ENCODE measurements at places on chromosomes 2 and 18. TPM values are rescaled to one million over a fixed set of nuclear protein-coding genes. Genes with fewer than 3 reads are reported as not detected.

Gene AMER3
- not detected for total RNA-seq

Gene OSR1
- not detected for total RNA-seq

Gene PTH2R
- total RNA-seq, result 0.08 TPM

Gene INSIG2
- 35.3 TPM for total RNA-seq

Gene POMC
- 6.3 TPM for total RNA-seq

Gene HES6
- total RNA-seq, result 3.5 TPM

Gene MAP2
- total RNA-seq, result 0.21 TPM

Gene CCDC68
- total RNA-seq, result not detected

Gene ARHGAP15
- 45.2 TPM for total RNA-seq

Gene DNAJC5G
- not detected for total RNA-seq

- DNase-seq, result no peak
- H3K36me3 ChIP-seq, result no peaks in the 10 kb centered on the region
- H3K4me1 ChIP-seq, result no peaks in the 10 kb centered on the region
- H3K27ac ChIP-seq, result no peak overlapping the region
These were observed 68.4 kb downstream of the NXPH2 start for GRCh38 chr2:138711812-138712211.

DNA sequence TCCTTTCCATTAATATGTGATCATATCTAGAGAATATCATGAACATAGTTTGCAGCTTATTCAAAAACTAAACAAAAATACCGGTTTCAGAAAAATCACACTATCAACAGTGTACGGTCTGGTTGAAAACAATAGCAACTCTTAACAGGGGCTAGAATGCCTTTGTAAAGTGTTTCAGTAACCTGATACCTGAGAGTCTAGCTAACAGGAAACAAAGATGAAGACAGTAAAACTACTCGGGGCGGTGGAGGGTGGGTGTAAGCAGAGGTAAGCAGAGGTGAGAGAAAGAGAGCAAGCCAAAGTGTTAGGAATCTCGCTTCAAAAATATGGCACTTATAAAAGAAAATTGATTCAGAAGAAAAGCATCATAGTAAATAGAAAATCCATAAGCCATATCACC lies 109.0 kb upstream of the RGPD4 start:
- H3K36me3 ChIP-seq, result no peaks in the 10 kb centered on the region
- H3K4me1 ChIP-seq, result peaks cover 2% of the 10 kb centered on the region
- DNase-seq, result no peak
- no peak overlapping the region for H3K27ac ChIP-seq
- no peak overlapping the region for H3K4me3 ChIP-seq

DNA sequence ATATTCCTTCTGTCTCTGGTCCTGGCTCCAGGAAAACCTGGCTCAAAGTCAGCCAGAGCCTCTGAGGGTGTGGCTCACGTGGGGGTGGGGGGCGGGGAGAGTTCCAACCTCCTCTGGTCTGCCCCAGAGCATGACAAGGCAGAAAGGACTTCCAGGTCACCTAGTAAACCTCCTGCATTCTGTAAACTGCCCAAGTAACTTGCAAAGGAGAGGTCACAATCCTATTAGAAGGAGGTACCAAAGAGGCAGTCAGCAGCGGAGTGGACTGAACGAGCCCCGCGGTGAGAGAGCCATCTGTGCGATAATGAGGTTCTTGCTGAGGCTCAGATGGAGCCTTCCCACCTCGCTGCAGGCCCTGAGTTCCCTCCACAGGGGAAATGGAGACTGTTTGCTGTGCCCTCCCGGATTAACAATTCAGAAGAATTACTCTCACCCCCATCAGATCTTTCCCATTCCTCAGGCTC lies 58.9 kb upstream of the GATA6 start:
- H3K4me3 ChIP-seq, result no peak overlapping the region
- no peaks in the 10 kb centered on the region for H3K4me1 ChIP-seq
- no peak overlapping the region for H3K27ac ChIP-seq

DNA sequence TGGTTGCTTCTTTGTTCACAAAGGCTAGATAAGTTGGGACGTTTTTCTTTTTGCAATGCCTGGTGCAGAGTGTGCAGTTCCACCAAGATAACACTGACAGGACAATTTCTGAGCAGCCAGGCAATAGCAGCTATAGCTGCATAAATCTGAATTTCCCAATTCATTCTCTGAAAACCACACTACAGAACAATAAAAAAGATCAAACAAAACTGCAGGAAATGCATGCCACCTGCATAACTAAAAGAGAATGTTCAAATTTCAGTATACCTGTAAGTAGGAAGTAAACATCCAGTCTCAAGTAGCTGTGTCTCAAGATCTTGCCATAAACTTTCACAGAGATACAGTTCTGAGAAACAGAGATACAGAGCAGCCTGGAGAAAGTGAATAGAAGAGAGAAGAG lies 5.3 kb upstream of the KCTD18 start:
- DNase-seq, result no peak
- H3K27me3 ChIP-seq, result no peaks in the 10 kb centered on the region
- H3K36me3 ChIP-seq, result peaks cover 2% of the 10 kb centered on the region
- H3K4me3 ChIP-seq, result no peak overlapping the region
- peaks cover 14% of the 10 kb centered on the region for H3K4me1 ChIP-seq

DNA sequence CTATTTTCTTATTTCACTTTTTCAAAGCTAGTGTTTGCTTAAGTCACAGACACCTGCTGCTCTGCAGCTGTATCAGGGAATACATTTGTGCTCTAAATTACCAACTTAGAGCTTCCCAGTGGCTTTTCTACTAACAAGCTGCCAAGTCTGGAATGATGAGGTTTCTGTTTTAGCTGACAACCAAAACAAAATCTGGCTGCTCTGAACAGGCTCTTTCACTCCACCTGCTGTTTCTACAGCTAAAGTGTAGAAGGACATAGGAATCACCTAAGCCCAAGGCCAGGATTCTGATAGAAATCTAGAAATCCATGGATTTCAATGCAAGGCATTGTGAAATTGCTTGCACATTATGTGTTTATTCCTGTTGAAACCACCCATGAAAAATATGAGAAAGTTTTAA lies 201.2 kb downstream of the SUCLG1 start:
- H3K27me3 ChIP-seq, result peaks cover 37% of the 10 kb centered on the region
- H3K4me3 ChIP-seq, result no peak overlapping the region
- no peaks in the 10 kb centered on the region for H3K4me1 ChIP-seq
- H3K27ac ChIP-seq, result no peak overlapping the region
- H3K36me3 ChIP-seq, result no peaks in the 10 kb centered on the region

DNA sequence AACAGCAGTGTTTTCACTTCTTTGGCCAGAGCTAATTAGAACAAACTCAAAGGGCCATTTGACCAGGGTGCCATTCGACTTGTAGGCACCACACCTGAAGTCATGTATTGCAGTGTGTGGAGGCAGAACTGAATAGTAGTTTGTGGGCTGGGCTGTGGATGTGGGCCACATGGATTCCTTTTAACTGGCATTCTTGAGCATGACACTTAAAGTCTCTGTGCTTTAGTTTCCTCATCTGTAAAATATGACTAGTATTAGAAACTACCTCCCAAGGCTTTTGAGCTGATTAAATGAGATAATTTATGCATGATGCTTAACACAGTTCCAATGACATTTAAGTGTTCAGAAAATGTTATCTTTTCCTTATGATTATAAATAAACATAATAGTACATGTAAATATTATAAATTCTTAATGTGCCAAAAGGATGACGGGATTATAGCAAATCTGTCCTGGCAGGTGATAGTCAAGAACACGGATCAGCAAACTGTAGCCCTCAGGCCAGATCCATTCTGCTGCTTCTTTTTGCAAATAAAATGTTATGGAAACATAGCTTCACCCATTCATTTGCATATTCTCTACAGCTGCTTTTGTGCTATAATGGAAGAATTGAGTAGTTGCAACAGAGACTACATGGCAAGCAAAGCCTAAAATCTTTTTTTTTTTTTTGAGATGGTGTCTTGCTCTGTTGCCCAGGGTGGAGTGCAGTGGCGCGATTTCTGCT lies 36.3 kb upstream of the CCDC68 start:
- no peaks in the 10 kb centered on the region for H3K4me1 ChIP-seq
- no peak for DNase-seq
- H3K27me3 ChIP-seq, result no peaks in the 10 kb centered on the region
- no peak overlapping the region for H3K27ac ChIP-seq
- H3K4me3 ChIP-seq, result no peak overlapping the region

GRCh38 chr2:156779416-156780120 lies 343.4 kb downstream of the GPD2 start:
- no peaks in the 10 kb centered on the region for H3K27me3 ChIP-seq
- no peak for DNase-seq
- no peaks in the 10 kb centered on the region for H3K4me1 ChIP-seq

DNA sequence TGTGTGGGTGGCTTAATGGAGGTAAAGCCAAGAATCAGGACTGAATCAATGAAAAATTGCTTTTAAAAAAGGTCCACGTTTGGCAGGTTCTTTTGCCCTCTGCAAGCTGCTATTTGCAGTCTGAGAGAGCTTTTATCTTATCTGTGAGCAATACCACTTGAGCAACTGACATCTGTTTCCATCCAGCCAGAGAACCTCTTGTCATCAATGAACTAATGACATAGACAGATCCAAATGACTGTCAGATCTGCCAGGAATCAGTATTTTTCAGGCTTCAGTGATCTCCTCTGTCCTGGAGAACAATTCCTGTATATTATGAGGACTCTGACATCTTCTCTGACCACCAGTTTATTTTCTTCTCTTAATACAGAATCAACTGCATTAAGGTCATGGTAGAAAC lies 608.1 kb downstream of the LRP1B start:
- DNase-seq, result no peak
- H3K4me3 ChIP-seq, result no peak overlapping the region
- H3K36me3 ChIP-seq, result no peaks in the 10 kb centered on the region
- no peaks in the 10 kb centered on the region for H3K27me3 ChIP-seq
- no peak overlapping the region for H3K27ac ChIP-seq
- no peaks in the 10 kb centered on the region for H3K4me1 ChIP-seq

- DNase-seq, result no peak
- H3K27me3 ChIP-seq, result no peaks in the 10 kb centered on the region
- no peaks in the 10 kb centered on the region for H3K4me1 ChIP-seq
- H3K27ac ChIP-seq, result no peak overlapping the region
- H3K4me3 ChIP-seq, result no peak overlapping the region
- no peaks in the 10 kb centered on the region for H3K36me3 ChIP-seq
These were observed 436.3 kb downstream of the CBLN2 start for GRCh38 chr18:72107647-72108383.

- H3K27me3 ChIP-seq, result peaks cover 4% of the 10 kb centered on the region
- no peak overlapping the region for H3K4me3 ChIP-seq
- H3K27ac ChIP-seq, result peak overlapping the region; percentile 67
- no peak for DNase-seq
These were observed 71.6 kb upstream of the CYP1B1 start for GRCh38 chr2:38147333-38148121.

GRCh38 chr2:11346023-11346482 lies 1.6 kb upstream of the ROCK2 start:
- no peaks in the 10 kb centered on the region for H3K36me3 ChIP-seq
- no peak overlapping the region for H3K27ac ChIP-seq
- DNase-seq, result no peak
- H3K4me1 ChIP-seq, result peaks cover 22% of the 10 kb centered on the region
- H3K27me3 ChIP-seq, result no peaks in the 10 kb centered on the region

DNA sequence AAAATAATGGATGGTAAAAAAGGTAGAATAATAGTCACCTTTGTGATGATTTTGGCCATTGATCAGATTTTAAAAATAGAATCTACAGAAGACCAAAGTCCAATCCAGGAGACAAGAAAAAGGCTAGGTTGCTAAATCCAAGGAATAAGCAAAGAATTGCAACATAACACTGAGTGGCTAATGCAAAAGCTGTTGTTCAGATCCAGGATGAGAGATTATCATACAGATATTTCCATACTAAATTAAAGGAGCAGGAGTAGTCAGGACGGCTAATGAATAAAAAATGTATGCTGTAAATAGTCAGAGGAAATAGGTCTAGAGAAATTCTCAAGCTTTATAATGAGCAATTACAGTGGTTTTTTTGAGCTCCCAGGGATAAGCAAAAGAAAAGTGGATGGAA lies 745.9 kb upstream of the ACVR2A start:
- H3K27ac ChIP-seq, result no peak overlapping the region
- H3K27me3 ChIP-seq, result no peaks in the 10 kb centered on the region
- no peaks in the 10 kb centered on the region for H3K36me3 ChIP-seq
- no peak overlapping the region for H3K4me3 ChIP-seq

DNA sequence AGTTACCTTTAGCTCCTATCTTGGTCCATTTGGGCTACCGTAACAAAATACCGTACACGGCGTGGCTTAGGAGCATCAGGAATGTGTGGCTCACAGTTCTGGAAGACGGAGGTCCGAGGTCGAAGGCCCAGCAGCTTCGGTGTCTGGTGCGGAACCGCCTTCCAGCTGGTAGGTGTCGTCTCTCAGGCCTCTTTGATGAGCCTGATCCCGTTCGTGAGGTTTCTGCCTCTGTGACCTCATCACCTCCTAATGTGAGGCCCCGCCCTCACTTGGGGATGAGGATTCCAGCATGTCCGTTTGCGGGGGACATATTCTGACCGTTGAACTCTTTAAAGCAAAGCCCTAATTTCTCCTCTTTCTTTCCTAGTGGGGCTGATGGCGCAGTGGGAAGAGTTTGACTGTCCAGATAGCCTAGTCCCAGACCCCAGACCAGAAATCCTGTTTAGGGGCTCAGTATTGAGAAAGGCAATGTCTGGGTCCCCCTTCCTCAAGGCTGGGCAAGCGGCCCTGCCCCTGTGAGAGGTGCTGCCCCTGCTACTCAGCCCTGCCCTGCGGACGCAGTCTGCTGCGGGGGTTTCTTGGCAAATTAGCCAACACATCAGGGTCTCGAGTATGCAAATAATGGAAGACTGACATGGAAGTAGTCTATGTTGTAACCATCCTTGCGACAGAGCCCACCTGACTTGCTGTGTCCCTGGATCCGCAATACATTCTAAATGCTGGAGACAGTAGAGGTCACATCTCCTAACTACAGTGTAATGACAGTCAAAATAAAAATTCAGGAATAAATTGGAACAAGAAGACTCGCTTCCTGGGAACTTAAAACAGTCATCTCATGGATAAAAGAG lies 128.0 kb downstream of the ASB1 start:
- no peak for DNase-seq
- H3K27me3 ChIP-seq, result peaks cover 8% of the 10 kb centered on the region
- no peak overlapping the region for H3K27ac ChIP-seq
- no peaks in the 10 kb centered on the region for H3K4me1 ChIP-seq
- H3K36me3 ChIP-seq, result no peaks in the 10 kb centered on the region

DNA sequence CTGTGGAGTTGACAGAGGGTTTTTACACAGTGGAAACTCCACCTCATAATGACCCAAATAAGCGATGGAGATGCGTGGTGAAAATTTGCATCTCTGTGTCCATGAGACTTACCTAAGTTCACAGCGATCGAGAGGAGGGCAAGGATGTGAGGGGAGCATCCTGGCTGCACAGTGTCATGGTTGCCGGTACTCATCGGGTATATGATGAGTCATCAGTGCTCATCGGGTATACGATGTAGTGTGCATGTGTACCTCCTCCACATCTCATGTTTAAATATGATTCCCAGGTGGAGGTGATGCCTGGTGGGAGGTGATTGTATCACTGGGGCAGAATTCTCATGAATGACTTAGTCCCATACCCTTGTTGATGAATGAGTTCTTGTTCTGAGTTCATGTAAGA lies 233.5 kb downstream of the MYT1L start:
- H3K27me3 ChIP-seq, result peaks cover 5% of the 10 kb centered on the region
- DNase-seq, result no peak
- no peak overlapping the region for H3K4me3 ChIP-seq
- no peak overlapping the region for H3K27ac ChIP-seq
- no peaks in the 10 kb centered on the region for H3K4me1 ChIP-seq

- no peak overlapping the region for H3K4me3 ChIP-seq
- no peaks in the 10 kb centered on the region for H3K36me3 ChIP-seq
- H3K27me3 ChIP-seq, result peaks cover 45% of the 10 kb centered on the region
- no peak overlapping the region for H3K27ac ChIP-seq
- no peak for DNase-seq
These were observed 4.3 kb upstream of the CAVIN2 start for GRCh38 chr2:191851158-191851557.

Measured in activated naive CD8-positive, alpha-beta T cell treated with anti-CD3 and anti-CD28 coated beads for 36 hours (primary cell).